ENCODE measurements at places on chromosomes 7 and 10. TPM values are rescaled to one million over a fixed set of nuclear protein-coding genes. Genes with fewer than 3 reads are reported as not detected.

The PON3 gene
- 4.0 TPM for total RNA-seq

The TMEM229A gene
- total RNA-seq = 0.26 TPM

The OR6V1 gene
- not detected for total RNA-seq

The SLC13A1 gene
- not detected for total RNA-seq

The EEPD1 gene
- 2.1 TPM for total RNA-seq

The TRIM4 gene
- 30.2 TPM for total RNA-seq

The NUDT1 gene
- 8.8 TPM for total RNA-seq

The EIF3A gene
- total RNA-seq = 64.4 TPM

The PDGFA gene
- total RNA-seq = 23.7 TPM

The JMJD1C gene
- 45.6 TPM for total RNA-seq

The DRGX gene
- not detected for total RNA-seq

The MYOZ1 gene
- total RNA-seq = not detected
